ENCODE measurements at places on chromosomes 11 and 22.

- no peak for DNase-seq
Observed at GRCh38 chr11:134475951-134476350, 63.9 kb upstream of the B3GAT1 start.

DNA sequence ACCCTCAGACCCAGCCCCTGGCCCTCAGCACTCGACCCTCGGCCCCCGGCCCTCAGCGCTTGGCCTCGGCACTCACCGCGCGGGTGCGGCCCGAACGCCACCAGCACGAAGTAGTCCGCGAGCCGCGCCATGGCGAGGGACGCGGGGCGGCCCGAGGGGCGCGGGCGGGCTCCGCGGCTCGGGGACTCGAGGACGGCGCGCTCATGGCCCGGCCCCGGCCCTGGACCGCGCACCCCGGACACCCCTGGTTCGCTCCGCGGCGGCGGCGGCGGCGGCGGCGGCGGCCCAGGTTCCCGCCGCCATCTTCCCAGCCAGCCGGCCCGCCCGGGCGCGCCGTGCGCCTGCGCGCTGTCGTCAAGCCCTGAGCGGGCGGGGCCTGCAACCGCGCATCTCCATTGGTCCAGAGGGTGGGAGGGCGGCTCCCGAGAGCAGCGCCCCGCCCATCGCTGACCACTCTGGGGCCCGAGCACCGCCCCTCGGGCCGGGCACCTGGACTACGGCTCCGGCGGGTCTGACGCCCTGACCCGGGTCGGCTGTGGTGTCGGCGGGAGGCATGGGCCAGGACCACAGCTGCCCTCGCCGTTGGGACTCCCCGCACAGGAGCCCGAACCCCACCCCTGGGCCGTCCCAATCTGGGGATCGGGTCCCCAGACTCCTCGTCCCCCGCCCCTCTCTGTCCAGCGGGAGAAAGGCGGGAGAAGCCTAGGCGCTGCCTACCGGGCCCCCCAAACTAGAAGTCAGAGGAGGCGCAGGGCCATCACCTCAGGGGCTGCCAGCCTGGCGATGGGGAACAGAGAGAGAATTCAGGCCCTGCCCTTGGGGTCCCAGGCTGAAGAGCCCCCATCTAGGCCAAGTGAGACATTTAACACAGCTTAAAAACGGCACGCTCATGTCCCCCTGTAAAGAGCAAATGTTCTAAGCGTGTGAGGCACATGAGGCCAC is at the start of gene SBF1:
Gene SBF1 (minus strand): TSS at position 326 of the 942 bp plus-strand sequence. CDS start 195 bp downstream, at position 131.
- DNase-seq: peak; percentile 36

DNA sequence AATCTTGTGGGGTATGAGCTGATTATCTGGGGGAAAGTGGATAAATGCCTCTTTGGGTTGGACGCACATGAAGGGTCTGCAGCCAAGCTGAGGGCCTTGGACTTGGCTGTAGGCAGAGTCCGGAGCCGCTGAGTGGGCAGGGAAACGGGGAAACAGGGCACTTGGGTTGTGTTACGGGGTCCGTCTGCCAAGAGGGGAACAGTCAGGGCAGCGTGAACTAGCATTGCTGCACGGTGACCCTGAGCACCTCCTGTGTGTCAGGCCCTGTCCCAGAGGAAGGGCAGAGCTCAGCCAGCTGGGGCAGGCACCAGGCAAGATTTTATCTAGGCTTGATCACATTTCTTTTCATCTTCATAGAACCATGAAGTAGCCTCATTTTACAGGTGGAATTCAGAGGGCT is 11.9 kb downstream of the FAM83F start:
- DNase-seq: no peak

DNA sequence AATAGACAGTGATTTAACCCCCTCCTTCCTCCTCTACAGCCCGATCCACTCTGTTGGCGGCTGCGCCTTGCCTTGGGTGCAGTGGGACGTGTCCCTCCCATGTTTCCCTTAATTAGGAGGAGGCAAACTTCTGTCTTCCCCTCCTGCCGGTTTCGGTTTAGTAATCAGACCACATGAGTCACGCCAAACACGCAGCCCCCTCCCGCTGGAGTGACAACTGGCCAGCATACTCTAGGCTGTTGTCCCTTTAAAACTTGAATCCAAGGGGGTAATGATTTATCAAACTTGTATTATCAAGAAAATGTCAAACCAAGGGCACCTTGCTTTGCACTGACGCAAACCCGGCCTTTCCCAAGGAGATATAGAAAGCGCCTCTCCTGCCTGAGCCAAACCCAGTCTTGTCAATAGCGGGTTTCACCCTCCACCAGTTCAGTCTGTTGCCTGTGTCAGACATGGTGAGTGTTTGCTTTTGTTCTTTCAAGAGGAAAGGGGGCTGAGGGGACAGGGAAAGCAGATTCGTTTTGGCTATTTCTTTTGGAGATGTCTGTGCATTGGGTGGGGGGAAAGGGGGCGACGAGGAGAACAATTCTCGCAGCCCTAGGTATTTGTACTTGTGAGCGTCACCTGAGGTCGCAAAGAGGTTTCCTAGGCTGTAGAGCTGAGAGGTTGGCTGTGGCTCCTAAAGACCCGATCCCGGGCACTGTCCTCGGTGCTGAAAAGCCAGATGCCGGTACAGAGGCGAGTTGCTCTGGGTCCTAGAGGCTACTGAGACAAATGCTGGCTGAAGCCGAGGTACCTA is at the start of gene SLC6A5:
Gene SLC6A5 (plus strand): TSS at position 388 of the 799 bp plus-strand sequence. CDS start 65 bp downstream, at position 453.
- DNase-seq: no peak

GRCh38 chr11:44338698-44339529 is 29.0 kb upstream of the ALX4 start:
- no peak for DNase-seq

All from NCI-H2029 treated with DMSO at 0.1 percent for 48 hours (cell line).